ENCODE measurements at places on chromosomes 16 and 17.
A peak's percentile ranks its signal among the peaks of the same experiment; 100 is the strongest.

- DNase-seq, result no peak
Observed at GRCh38 chr17:75739801-75740200, 18.5 kb downstream of the ITGB4 start.

DNA sequence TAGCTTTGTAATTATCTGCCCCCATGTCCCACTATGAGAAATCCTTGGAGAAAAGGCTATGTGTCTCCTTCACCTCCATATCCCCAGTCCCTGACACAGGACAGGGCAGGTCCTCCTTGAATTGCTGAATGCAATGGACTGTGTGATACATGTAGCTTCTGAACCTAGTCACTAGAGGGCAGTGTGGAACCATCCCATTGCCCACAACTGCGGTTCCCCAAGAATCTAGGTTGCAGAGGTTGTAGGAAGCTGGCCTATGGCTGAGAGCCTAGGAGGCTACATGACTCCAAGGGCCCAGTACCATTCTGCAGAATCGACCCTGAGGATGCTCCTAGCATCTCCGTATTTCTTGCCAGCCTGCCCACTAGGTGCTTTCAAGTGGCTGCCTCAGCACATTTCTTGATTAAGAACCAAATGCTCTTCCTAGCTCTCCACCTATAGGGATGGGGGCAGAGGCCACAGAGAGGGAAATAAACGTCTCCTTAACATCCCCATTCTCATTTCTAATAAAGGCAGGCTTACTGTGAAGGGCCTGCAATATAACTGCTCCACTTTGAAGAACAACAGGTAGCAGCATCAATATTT lies 394.0 kb downstream of the CA10 start:
- DNase-seq, result peak; percentile 73

- no peak for DNase-seq
Observed at GRCh38 chr17:29059281-29059680, 16.3 kb downstream of the PIPOX start.

DNA sequence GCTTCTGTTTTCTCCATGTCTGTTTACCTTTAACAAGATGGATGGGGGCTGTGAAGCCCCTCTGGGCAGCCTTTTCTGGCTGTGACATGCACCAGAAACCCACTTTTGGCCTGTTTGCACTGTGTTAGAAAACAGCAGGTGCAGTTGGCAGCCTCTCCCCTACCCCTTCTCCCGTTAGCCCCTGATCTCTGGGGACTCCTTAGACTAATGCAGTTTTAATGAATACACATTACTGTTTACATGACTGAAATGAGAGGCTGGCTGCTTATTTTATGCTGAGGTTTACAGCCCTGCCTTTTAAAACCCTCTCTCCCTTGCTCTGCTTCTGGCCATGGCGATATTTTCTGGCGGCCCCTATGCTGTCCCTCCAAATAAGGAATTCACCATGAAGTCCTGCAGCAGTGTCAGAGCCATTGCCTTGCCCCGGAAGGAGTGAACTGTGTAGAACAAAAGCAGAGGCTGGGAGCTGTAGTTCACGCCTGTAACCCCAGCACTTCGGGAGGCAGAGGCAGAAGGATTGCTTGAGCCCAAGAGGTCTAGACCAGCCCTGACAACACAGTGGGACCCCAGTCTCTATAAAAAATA lies 79.3 kb downstream of the PRKCB start:
- DNase-seq, result no peak

GRCh38 chr16:3458852-3459361 lies 15.4 kb downstream of the NAA60 start:
- DNase-seq, result no peak

GRCh38 chr17:56351675-56352074 lies 198.4 kb downstream of the ANKFN1 start:
- DNase-seq, result no peak

- DNase-seq, result no peak
Observed at GRCh38 chr17:64020056-64020766, at the start of gene ICAM2. Gene ICAM2 (minus strand): TSS chr17:64020633. CDS start chr17:64006691, 13,942 bp downstream.

- DNase-seq, result no peak
Observed at GRCh38 chr17:79590523-79590860, 20.4 kb downstream of the RBFOX3 start.

DNA sequence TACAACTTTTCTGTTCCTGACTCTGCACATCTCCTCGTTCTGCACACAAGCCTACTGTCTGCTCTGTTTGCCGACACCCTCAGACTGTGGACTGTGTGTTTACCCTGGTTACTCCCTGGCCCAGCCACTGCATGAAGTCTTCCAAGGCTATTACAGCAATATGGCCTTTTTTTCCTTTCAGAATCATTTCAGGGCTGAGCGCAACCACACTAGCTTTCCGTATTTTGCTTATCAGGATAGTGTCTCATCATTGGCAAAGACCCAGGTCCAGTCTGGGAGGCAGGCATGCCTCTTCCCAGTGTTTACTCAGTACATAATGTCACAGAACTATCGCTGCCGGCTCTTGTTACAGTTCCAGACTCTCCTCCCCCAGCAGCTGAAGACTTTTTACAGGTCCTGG lies 10.1 kb downstream of the DNAH9 start:
- DNase-seq, result no peak

Data from SW 1271 (cell line).